ENCODE measurements at places on chromosomes 7 and 10.

GRCh38 chr10:112533916-112534315, 86.9 kb downstream of the VTI1A start:
- no peak for DNase-seq

DNA sequence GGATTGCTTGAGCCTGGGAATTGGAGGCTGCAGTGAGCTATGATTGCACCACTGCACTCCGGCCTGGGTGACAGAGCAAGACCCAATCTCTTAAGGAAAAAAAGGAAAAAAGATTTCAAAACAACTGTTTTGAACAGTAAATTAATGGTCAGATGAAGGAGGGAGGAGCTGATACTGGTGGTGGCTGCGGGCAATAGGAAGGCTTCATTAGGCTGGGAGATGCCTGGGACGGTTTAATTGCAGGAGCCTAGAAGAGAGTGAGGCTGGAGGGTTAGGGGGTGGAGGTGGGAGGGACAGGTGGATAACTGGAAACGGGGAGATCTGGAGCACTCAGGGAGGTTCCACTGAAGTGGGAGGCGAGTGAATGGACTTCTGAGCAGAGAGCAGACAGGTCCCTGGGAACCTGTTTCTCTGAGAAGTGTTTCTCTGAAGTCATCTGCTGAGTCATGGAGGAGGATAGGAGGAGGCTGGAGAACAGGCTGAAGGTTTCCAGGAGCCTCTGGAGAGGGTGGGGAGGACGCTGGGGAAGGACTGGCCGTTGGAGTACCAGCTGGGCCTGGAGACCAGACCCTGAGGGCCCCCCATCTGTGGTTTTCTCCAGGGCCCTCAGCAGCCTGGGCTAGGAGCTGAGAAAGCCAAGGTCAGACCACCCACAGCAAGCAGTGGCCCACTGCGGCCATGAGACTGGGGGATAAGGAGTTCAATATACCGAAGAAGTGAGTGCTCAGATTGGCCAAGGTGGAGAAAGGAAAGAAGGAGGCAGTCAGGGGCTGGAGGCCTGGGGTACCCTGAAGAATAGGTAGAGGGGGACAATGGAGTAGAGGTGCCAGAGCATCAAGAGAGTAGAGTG, 14.4 kb upstream of the YWHAG start:
- no peak for DNase-seq

- no peak for DNase-seq
These were observed 43.8 kb downstream of the ARL4A start for GRCh38 chr7:12731214-12731656.

GRCh38 chr10:53646525-53646924, 873.9 kb upstream of the MBL2 start:
- DNase-seq = no peak

- no peak for DNase-seq
These were observed 524.6 kb downstream of the LRMDA start for GRCh38 chr10:75955973-75956502.

- DNase-seq = no peak
These were observed 4.9 kb downstream of the NRCAM start for GRCh38 chr7:108451296-108451848.
